Fibroblast of skin of right quadriceps (primary cell): ENCODE measurements at places on chromosomes 12 and 14.

GRCh38 chr12:14612250-14612649, 44.6 kb upstream of the PLBD1 start:
- DNase-seq = no peak

GRCh38 chr14:68513838-68514607, 278.8 kb downstream of the ZFP36L1 start:
- no peak for DNase-seq

DNA sequence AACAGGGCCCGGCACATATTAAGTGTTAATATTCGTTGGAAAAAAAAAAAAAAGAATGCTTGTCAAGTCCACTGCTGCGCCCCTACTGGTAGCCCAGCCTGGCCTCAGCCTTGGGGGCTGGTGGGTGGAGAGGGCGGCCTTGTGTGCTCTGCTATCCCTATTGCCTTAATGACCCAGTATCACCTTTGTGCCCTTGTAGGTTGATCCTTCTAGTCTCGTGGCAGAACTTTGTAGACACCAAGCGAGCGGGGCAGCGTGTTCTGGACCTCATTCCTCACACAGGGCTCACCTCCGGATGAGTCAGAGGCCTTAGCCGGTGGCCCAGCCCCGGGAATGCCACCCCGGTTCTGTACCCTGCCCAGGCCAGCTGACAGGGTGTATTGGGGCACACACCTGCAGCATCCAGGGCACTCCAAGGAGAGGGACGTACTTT, 1.8 kb upstream of the RCOR1 start:
- DNase-seq = no peak

DNA sequence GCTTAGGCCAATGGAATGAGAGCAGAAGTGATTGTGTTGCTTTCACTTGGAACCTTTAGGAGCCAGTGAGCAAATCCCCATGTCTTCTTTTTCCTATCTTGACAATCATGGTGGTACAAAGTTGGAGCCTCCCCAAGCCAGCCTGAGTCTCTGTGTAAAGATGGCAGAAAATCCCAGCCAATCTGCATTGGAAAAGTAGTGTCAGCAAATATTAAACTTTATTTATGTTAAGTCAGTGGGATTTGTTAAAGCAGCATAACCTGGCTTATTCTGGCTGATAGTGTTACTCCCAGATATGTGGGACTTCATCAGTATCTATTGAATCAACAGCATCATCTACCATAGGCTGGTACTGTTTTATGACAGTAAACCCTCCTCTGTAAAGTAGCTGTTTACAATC, 2.2 kb upstream of the NUAK1 start:
- no peak for DNase-seq

DNA sequence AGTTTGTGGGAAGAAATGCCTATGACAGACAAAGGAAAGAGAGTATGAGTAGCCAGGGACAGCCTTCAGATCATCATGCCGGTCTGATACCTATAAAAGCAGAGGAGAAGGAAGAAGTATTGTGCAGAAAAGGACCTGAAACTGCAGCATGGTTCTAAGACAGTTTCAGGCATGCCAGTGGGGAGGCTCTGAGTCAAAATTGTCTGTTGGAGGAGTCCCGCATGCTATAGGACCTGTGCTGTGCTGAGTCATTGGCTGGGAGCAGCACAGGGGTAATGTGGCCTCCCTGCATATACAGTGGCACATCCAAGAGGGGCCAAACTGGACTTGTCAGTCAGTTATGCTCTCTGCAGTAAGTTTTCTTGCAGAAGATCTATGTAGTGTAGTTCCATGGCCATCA, 40.7 kb downstream of the NEUROD4 start:
- no peak for DNase-seq

DNA sequence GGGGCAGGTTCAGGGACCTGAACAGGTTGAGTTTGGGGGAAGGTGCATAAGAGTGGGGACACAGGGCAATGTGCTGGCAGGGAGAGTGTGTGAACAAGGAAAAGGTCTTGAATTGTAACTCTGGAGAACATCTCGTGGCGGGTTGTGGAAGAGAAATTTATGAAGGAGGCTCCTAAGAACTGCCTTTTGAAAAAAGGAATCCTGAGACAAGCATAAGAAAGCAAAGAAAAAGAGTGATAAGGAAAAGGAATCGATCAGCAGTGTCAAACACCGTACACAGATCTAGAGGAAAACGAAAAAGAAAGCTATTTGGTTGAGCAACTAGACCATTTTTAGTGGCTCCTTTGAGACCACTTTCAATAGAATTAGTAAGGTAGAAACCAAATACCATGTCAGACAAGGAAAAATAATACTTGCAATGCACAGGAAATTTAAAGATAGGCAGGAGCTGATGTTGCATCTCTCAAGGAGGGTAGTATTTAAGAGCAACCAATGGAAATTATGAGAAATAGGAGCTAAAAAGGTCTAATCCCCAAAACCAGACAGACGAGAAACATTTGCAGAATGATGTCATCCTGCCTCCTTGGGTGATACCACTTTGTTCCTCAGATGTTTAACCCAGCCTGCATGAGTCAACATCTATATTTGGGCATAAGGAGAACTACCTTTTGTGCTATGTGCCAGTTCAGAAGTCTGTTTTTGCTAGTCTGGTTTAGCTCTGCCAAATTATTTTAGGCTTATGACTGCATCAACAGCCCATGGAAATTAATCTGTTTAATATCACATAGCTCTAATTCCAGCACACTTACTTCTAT, 64.5 kb upstream of the STK38L start:
- peak; percentile 98 for DNase-seq

DNA sequence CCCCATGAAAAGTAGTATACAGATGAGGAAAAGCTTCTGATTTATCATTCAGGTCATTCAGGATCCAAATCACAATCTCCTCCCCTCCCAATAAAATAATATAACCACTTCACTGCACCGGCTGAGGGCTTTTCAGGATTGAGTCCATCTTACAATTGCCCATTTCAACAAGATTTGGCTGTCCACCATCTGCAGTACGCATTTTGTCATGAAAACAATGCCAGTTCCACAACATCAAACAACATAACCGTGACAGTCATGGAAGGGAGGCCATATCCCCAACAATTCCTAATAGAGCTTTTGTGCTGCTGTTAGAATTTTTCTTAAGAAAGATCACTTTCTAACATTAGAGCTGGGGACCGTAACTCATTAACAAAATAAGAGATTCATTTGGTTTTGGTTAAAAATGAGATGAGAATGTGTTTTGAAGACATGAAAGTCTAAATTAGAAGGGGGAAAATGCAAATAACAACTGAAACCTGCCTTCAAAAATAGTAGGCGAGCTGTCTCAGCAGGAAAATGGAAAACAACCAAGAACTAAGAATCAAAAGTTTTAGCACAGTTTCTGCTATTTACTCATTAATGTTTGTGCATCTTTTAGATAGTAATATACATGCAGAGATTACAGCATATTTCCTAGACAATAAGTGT, 38.3 kb upstream of the TMTC2 start:
- DNase-seq = no peak

GRCh38 chr14:20834899-20835298, 32.3 kb upstream of the RNASE1 start:
- no peak for DNase-seq

- no peak for DNase-seq
Measured at GRCh38 chr12:49487605-49488004, 51.2 kb upstream of the KCNH3 start.

GRCh38 chr14:45212231-45212630, 40.8 kb downstream of the MIS18BP1 start:
- no peak for DNase-seq

- no peak for DNase-seq
Measured at GRCh38 chr12:111431772-111432171, 26.0 kb downstream of the SH2B3 start.

DNA sequence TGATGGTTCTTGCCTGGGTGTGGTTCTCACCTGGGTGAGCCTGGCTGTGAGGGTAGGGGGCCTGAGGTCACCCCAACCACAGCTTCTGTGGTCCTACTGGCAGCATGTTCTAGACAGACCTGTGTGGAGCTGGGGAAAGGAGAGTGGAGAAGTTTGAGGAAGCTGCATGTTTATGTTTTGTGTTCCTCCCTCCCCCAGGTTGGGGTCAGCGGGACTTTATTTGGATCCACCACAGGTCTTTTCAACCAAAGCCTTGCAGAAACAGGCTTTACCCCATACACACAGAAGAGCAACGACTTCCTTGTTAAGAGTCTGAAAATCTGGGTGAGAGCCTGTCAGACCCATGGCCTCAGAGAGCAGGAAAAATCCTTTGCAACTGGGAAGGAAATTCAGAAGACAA, 5.6 kb downstream of the CD9 start:
- no peak for DNase-seq

GRCh38 chr12:55708695-55709233, 1.1 kb upstream of the ITGA7 start:
- no peak for DNase-seq

GRCh38 chr12:128796439-128797118, 27.2 kb downstream of the SLC15A4 start:
- DNase-seq = no peak

GRCh38 chr12:124032265-124032886, 59.4 kb downstream of the ZNF664 start:
- peak; percentile 67 for DNase-seq

GRCh38 chr14:75418850-75419768, 8.7 kb upstream of the JDP2 start:
- no peak for DNase-seq

- DNase-seq = peak; percentile 15
Measured at GRCh38 chr12:121128908-121129810, 3.5 kb upstream of the P2RX7 start.

GRCh38 chr12:32400114-32400672, 835 bp downstream of the FGD4 start:
- no peak for DNase-seq

GRCh38 chr14:94677213-94677612, 65.0 kb downstream of the SERPINA3 start:
- no peak for DNase-seq

GRCh38 chr12:38392554-38393144, 76.1 kb downstream of the ALG10B start:
- DNase-seq = no peak

DNA sequence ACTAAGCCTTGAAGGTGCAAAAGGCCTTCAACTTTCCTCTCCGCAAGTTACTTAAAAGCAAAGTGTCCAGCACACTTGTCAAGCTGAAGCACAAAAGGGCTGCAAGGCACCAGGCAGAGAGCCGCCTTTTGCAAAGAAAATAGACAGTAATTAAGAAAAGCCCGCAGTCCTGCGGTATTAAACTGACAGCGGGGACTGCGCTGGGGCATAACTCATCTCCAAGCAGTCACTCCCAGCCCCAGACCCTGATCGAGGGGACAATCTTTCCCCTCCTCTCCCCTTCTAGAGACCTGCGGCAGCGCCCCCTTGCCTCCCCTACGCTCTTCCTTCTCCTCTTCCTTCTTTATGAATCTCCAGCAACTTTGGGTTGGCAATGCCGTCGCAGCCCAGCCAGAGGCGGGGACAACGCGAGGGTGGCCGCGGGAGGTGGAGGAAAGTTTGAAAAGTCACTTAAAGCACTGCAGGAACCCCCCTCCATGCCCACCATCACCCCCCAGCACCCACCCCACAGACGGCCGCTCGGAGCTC, 200.9 kb upstream of the CAND1 start:
- peak; percentile 4 for DNase-seq

GRCh38 chr14:24437020-24437735, 5.4 kb downstream of the SDR39U1 start:
- DNase-seq = no peak

DNA sequence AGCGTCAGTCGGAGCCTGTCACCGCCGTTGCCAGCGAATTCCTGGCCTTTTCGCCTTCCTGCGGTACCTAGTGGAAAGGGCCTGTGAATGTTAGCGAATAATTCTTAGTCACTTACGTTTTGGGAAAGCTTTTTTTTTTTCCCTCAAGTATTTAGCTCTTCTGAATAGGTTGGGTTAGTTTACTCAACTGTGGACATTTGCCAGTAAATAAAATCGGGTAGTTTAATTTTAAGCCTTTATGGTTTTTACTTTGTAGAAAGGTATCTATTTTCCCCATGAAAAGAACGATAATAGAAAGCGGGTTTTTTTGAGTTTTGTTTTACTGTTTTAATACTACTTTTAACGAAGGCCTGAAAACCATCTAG, 1.7 kb downstream of the YY1 start:
- no peak for DNase-seq

DNA sequence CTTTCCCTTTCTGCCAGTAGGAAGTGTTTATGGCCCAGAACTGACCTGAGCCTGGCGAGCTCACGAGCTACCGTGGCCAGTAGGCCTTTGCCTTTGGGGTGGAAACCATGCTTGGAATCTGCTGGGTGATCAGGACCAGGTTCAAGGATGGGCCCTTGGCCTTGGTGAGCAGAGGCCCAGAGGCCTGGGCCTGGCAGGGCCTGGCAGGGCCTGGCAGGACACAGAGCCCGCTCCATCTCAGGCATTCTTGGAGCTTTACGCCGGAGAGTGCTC, 184.8 kb upstream of the RTL1 start:
- DNase-seq = no peak

GRCh38 chr12:54605138-54605970, 16.9 kb upstream of the PPP1R1A start:
- DNase-seq = no peak

GRCh38 chr14:96160913-96161310, 43.7 kb upstream of the BDKRB2 start:
- no peak for DNase-seq

- peak; percentile 61 for DNase-seq
Measured at GRCh38 chr14:23567186-23568020, at the start of gene AP1G2. Gene AP1G2, minus strand, starts transcription at chr14:23567791. Its CDS starts 477 bp downstream, at chr14:23567314.

DNA sequence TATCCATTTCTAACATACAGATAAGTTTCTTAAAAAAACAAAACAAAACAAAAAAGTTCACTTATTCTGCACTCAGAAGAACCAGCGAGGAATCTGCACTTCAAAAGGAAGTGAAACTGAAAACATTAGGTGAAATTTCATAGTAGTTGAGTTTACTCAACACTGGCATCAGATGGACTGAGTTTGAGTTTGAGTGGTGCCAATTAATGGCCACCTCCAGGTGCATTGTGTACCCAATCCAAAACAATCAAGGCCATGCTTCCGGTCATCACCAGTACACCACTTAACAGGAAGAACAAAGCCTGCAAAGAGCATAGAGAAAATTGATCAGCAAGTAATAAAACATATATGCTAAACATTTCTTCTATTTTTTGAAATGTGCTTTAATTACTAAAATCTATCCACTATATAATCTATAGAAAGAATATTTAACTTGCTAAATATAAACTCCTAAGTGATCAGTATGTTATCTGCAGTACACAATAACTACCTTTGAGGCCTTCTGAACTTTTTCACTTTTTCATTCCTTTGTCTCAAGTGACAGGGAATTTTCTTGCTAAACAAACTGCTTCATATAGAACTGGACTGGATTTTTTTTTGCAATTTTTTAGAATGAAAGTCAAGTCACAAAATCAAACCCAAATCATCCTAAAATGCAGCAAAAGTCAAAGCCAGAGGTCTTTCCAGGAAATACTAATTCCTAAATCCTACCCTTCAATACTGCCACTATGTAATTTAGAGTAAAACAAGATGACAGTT, 11.5 kb downstream of the SLC38A2 start:
- DNase-seq = no peak

DNA sequence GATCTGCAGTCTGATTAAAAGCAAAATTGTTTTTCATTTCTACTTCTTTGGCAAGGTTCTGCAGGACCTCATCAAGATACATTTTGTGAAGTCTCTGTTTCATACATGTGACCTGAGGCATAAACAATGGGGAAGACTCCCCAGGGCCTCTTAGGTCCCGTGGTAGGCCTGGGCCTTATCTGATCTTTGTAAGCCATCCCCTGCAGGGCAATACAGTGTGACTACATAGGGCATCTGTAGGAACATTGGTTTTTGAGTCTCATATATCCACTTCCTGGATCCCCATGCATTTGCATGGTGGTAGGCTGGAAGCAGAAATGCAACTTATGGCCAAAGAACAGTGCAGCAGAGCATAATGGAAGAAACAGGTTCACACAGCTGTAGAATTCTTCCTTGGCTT, 6.0 kb downstream of the FAR2 start:
- DNase-seq = no peak

GRCh38 chr12:88579601-88580050, 645 bp downstream of the KITLG start:
- DNase-seq = peak; percentile 20
